CD4-positive, alpha-beta T cell treated with Interleukin-4 for 4 hours (primary cell): ENCODE measurements at places on chromosomes 5 and 9.

- no peak for DNase-seq
Measured at GRCh38 chr9:123305879-123306278, 37.5 kb upstream of the STRBP start.

GRCh38 chr5:146527785-146528184 is 11.8 kb upstream of the GPR151 start:
- no peak for DNase-seq

DNA sequence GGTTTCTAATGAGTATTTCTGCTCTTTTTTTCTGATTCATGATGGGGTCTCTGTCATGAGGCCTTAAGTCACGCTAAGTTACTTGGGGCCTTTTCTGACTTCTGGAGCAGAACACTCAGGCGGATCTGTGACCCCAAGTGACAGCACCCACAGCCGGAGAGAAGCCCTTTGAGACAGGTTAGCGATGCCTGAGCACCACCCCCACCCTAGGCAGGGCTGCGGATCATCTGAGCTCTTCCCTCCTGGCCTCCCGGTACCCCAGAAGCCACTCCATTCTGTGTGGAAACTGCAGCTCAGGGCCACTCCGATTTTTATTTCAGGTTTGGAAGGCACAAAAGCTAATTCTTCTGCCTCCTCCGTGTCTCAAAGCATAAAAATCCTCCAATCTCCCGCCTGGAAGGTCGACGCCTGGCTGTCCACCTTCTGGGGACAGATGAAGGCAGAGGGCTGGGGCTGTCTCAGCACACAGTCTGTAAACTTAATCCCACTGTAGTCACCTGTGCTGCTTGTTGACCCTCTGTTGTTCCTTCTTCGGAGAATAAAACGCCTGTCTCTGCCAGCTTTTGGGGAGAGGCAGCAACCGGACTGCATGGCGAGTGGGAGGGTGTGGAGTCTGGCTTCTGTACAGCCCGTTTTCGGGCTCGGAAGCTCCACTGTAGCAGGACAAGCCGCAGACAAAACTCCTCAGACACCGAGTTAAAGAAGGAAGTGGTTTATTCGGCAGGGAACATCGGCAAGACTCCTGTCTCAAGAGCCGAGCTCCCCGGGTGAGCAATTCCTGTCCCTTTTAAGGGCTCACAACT is 88.8 kb downstream of the SPRY4 start:
- DNase-seq, result no peak

DNA sequence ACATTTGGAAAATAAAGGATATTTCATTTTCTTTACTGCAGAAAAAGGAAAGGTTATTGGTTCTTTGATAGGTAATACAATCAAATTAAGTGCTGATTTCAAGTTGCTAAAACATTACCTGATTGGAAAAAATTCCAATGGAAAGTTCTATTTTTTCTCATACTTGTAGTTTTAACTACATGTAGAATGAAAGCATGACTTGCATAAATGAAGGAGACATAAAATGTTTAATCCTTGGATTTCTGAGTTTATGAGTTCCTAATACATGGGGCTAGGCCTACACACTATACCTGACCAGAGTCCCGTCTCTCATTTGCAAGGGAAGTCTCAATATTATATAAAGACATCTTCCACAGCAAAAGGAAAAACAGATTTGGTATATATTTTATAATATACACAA is 5.2 kb upstream of the MEIKIN start:
- no peak for DNase-seq

DNA sequence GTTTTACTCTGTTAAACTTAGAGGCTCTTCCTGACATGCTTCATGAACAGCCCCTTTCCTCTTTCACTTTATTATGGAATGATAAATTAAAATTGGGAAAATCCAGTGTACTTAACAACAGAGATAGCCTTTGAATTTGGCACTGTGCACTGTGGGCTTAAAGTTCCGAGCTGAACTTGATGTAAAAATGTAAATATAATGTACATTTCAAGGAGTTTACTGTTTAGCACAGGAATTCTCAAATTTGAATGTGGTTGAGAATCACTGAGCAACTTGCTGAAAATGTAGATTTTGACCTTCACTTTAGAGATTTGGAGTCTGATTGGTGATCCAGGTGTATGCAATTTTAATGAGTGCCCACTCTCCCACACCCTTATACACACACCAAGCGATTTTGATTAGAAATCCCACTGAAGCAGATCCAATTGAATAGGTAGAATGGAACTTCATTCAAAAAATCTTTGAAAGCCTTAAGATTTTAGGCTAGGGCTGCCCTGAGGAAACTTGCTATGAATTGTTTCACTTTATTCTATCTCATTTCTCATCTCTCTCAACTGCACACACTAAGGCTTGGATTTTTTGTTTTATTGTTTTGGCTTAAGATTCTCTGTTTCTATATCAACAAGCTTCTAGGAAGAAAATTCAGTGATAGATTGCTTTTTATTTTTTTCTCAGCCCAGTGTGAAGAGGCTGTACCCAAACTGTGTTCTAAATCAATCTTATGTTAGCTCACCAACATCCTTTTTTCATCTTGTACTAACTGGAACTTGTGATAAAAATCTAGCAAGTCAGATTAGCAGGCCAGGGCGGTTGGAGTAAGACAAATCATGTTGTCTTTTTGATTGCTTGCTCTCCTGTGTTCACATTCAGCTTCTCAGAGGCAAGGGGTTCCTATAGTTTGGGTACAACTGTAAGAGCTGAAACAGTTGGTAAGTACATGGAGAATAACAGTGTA is 22.9 kb downstream of the NUDT12 start:
- DNase-seq, result no peak

DNA sequence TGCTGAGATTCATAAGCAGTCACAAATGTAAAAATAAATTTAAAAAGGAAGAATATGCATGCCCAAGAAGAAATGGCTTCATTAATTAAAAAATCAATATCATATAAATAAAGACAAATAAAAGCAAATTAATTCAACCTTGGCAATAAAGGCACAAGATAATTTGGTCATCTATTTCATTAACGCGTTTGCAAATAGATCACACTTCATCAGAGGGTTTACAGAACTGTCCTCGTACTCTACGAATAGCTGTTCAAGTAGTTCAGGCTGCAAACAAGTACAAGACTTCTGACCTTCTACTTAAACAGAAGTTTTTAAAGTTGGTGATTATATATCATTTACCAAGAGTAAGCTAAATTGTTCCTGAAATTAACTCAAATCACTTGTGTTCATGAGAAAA is 775.3 kb upstream of the DMAC1 start:
- DNase-seq, result no peak

DNA sequence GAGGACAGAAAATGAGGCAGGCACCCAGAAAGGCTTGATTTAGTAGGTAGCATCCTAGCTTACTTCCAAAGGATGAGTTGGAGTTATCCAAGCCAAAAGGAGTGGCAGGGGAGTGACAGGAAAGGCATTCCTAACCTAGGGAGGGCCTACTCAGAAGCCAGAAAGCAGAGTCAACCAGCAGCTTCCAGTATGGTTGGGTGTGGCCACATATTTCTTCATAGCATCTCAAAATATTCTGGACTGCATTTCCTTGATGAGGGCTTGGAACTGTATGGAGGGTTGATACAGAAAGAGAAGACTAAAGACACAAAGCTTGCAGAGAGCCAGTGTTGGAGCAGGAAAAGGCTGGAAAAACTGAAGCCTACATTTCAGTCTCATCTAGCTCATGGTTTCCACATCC is 656.8 kb upstream of the DMAC1 start:
- no peak for DNase-seq

DNA sequence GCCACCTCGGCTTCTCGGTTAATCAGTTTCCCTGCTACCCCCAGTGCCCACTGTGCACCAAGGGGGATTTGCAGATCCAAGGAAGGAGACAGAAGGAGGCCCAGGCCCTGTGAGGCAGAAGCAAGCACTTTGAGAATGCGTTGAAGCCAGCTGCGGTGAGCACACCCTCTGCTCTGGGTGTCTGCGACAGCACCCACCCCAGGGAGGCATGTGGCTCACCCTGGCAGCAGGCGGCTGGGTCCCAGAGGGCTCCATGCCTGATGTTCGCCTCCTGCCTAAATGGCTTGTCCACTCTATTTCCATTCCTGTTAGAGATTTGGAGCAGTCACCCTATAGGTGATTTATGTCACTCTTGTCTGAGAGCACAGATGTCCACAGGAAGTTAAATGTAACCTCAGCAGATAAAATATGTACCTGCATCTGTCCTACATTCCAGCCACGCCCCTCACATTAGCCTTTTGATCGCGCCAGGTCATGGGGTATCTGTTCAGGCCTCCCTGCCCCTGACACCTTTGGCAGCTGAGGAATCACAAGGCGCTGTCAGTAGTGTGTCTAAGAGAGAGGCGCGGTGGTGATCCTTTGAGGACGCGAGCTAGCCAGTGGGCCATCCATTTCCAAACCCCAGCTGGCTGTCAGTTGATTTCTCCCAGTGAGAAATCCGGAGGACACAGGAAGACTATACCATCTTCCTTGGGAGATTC is 28.1 kb downstream of the PTGES2 start:
- no peak for DNase-seq

DNA sequence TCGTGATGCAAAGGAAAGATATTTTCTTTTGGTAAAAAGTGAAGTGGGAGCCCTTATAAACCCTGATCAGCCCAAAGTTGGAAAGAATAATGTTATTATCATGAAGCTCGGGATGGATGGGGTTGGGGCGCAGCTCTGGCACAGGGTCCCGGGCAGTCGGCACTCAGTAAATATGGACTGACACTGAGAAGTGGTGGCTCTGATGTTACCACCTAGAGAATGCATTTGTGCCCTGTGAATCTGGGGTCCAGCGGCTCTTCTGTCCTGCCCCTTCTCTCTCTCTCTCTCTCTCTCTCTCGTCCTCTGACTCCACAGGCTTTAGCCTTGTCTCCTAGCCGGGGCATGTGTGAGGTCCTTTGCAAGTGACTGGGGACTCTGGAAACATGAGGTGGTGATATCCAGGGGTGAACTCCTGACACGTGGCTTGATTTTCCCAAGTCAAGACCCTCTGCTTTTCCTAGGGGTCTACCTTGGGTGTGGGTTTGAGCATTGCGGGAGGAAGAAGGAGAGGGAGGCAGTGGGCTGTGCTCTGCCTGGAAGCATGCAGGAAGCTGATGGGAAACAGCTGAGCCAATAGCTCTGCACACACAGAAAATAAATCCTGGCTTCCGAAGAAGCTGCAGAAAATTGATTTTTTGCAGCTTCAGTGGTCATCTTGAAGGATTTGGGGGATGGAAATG is 162.7 kb downstream of the MACROH2A1 start:
- DNase-seq, result no peak

- no peak for DNase-seq
Measured at GRCh38 chr5:41408676-41409443, 101.5 kb downstream of the PLCXD3 start.

DNA sequence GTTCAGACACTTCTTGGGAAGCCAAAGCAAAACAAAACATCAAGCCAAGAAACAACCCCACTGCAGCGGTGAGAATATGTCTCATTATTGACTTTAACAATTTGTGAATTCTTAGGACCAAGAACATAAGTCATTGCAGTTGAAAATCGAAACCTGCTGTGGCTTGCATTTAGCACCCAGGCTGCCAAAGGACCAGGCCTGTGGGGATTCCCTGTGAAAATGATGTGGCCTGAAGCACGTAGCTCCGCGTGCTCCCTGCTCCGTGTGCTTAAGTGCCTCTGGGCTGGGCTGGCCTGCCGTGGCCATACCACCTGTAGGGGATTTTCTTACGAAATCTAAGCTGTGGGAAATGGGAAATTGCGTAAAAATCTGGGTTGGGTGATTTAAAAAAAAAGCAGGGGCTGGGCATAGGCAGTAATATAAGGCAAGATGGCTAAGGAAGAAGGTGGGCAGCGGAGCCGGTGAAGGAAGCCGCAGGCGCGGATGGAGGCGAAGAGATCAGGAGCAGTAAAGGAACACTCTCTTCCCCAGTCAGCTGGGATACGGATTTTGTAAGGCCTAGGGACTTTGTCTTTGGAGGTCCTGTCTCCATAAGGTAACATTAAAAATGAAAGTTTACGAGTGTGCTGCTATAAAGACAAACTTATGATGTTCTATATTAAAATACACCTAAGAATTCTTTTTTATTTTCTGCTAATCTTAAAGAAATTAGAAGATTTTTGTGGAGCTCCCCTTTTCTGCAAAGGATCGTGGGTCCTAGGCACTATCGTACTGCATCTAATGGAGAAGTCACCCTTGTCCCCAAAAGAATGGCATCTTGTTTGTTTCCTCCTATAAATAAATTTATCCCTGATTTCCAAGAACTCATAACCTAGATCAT is 189.6 kb upstream of the SEMA6A start:
- DNase-seq, result no peak

- no peak for DNase-seq
Measured at GRCh38 chr9:35717132-35717870, 14.7 kb downstream of the TLN1 start.

DNA sequence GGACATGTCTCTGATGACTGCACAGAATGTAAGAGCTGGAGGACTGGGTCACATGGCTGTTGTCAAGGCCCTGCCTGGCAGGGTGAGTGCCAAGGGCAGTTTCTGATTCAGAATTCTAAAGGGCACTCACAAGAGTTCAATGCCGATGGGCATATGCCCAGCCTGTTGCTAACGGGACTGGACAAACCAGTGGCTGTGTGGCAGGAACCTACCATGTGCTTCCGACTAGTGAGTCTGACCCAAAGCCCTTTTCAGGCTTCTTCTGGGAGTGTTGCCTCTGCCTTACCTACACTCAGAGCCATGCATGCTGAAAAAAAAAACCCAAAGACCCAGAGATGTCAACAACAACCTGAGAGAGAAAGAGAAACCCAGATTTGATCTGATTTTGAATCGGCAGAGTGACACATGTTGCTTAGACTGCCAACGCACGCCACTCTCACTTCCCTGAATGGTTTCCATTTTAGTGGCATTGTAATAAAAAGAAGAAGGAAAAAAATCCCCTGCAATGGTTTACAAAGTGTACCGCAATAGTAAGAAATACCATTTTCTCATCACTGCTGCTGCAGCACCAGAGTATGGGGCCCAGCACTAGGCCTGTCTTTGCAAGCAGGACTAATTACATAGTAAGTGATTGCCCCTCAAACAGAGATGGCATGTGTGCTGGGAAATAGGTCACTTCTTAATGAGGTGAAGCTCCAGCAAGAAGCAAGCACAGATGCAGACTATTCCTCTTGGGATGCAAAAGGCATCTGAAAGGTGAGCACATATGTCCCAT is 194.3 kb downstream of the PALM2AKAP2 start:
- DNase-seq, result peak; percentile 36

- DNase-seq, result no peak
Measured at GRCh38 chr5:122741681-122742080, 33.2 kb upstream of the SNX2 start.

DNA sequence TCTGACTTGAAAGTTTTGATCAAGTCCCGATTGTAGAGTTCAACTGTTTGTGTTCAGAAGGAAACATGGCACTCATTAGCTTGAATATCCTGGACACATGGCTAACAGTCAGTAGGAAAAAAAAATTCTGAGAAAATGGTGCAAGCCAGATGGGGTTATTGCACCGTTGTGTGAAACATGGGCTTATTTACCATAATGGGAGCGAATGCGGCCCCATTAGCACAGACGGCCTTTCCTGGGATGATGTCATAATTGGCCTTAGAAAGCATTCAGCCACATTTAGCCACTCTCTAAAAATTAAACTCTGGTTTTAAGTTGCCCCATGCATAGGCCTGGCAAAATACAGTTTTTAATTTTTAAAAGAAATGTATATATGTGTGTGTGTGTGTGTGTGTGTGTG is 112.1 kb downstream of the IRX2 start:
- DNase-seq, result no peak

- DNase-seq, result peak; percentile 71
Measured at GRCh38 chr9:95508968-95509850, 7.6 kb downstream of the PTCH1 start.
